ENCODE measurements at places on chromosomes 13 and 19.

DNA sequence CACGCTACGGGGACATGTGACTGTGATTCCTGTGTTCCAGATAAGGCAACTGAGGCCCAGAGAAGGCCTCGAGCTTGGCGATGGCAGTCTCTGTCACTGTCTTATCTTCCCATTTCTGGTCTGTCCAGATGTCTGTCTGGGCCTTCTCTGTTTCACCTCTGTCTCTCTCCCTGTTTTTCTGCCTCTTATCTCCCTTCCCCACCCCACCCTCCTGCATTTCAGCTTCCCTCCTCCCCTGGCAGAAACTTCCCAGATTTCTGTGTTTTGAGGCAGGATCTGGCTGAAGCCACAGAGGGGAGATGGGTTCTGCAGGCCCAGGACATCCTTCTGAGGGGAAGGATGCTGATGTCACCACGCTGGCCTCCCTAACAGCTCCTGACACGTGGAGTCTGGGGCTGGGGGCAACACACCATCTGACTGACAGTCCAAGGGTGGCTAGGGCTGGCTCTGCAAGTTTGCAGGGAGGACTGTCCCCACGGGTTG, 14.4 kb downstream of the PAK4 start:
- DNase-seq: no peak

DNA sequence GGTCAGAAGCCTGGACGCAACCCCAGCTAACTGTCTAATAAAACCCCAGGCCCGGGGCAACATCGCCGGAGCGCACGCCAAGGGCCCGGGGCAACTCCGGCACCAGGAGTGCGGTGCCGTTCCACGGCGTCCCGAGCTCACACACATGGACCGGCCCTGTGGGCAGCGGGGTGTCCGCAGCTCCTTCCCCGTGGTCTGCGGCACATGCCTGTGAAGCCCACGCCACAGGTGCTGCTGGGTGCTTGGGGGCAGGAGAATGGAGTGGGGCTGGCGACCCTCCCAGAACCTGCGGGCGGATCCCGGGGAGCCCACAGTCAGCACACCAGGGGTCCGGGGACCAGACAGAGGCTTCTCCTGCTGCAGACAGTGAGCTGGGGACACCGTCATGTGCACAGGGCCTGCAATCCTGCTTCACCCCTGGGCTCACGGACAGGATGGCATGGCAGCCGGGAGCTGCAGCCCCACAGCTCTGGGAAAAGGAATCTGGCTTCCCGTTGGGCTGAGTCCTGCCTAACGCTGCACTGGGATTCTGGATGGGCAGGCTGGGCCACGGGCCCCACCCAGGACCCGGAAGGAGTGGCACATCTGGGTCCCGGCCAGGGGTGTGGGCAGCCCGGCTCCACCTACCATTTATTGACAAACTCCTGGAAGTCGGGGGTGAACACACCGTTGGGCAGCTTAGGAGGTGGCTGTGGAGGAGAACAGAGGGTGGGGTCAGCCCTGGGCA, 28.2 kb upstream of the ZBTB7A start:
- DNase-seq: no peak

DNA sequence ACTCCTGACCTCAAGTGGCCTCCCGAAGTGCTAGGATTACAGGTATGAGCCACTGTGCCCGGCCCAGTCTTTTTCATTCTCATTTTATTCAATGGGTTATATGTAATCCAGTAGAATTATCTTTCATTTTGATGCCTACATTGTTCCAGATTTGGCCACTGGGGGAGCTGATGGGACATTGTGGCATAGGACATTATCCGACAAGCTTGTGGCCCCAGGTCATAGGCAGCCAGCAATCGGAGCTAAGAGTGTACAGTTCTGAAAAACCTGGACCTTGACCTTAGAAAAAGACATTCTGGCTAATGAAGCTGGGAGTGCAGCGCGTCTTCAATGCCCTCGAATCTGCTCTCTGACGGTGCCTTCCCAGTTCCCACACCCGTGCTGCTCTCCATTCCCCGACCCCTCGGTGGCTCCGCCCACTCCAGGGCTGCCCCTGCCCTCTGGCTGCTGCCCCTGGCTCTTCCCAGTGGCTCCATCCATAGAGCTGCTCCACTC, 108.7 kb downstream of the TEX29 start:
- DNase-seq: peak; percentile 77

GRCh38 chr19:46287585-46287984, 9.3 kb upstream of the HIF3A start:
- no peak for DNase-seq

DNA sequence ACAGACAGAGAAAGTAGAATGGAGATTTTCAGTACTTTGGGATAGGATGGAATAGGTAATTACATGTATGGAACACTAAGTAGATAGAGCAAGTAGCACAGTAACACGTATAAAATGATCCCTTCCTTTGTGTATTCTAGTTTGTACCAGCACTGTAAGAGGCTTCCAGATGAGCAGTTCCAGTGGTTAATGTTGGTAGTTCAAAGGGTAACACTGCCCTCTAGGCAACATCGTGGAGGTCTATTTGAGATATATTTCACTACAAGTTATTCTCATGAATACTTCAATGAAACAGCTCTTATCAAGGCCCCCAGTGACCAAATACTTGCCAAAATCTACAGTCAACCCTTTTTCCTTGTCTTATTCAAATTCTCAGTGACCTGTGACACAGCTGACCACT, 13.5 kb upstream of the ZNF563 start:
- DNase-seq: peak; percentile 43

DNA sequence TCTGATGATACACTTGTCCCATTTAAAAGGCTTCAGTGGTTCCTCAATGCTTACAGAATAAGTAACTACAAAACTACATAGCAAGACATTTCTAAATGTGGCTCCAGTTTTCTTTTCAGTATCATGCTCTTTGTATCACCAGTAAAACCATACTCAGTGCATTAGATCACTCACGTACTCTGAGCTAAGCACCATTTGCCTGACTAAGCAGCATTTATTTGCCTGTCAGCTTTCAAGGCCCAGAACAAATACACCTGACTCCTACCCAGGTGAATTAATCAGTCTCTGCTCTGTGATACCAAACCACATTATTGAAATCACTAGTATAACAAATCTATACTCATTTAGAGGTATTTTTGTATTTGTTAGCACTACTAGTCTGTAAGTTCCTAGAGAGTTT, 47.4 kb upstream of the PCDH20 start:
- no peak for DNase-seq

DNA sequence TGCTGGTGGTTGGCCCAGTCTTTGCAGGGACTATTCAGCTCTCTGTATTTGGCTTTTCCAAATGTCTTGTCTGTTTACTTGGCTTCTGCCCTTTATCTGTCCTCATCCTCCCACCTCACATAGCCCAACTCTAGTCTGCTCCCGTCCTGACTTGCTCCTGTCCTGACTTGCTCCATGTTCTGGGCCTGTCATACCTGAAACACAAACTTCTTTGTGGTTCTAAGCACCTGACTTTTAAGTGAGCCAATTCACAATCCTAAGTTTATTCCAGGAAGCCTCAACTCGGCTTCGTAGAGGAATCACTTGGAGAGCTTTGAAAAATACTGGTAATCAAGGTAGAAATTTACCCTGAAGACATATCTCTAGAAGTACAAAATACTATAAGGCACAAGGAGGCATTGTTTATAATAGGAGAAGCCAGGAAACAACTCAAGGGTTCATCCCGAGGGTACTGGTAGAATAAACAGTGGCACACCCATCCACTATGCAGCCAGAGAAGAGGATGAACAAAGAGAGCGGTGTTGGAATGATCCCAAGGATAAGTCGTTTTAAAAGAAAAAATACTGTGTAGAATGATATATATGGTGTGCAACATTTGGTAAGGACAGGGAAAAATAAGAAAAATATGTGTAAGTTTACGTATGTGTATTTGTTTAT, 284.5 kb downstream of the FGF14 start:
- no peak for DNase-seq

All from hematopoietic multipotent progenitor cell treated with erythropoietin and hydrocortisone succinate and interleukin-3 and kit ligand, for 4 days (in vitro differentiated cells).